ENCODE measurements at places on chromosomes 16 and 17.

GRCh38 chr17:66964930-66965800, 658 bp downstream of the CACNG4 start:
- no peak for DNase-seq

DNA sequence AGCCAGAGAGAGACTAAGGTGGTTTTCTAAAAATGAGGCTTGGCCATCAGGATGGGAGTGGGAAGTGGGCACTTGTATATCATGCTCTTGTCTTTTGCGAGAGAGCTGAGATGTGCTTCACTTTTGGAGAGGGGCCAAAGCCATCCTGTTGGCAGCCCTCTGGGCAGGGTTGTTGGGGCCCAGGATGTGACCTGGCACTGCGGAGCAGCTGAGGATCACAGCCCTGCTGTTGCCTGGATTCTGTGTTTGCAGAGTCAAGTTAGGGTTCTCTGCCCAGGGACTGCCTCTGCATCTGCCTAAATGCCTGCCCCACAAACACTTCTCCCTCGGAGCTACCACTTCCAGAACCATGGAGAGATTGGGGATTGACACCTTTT, 71.2 kb downstream of the PLD6 start:
- DNase-seq: no peak

GRCh38 chr17:4476511-4477070, 22.1 kb upstream of the SPNS2 start:
- no peak for DNase-seq

GRCh38 chr17:7026471-7027115, 3.7 kb downstream of the BCL6B start:
- no peak for DNase-seq

Data from Karpas-422 (cell line).